ENCODE measurements at places on chromosomes 2 and 18. TPM values are rescaled to one million over a fixed set of nuclear protein-coding genes. Genes with fewer than 3 reads are reported as not detected.

RAMP1 gene
- 115 TPM for total RNA-seq

LONRF2 gene
- 60.1 TPM for total RNA-seq

MYOM1 gene
- 9.6 TPM for total RNA-seq

SOWAHC gene
- 8.5 TPM for total RNA-seq
